ENCODE measurements at places on chromosomes 2 and 18.

DNA sequence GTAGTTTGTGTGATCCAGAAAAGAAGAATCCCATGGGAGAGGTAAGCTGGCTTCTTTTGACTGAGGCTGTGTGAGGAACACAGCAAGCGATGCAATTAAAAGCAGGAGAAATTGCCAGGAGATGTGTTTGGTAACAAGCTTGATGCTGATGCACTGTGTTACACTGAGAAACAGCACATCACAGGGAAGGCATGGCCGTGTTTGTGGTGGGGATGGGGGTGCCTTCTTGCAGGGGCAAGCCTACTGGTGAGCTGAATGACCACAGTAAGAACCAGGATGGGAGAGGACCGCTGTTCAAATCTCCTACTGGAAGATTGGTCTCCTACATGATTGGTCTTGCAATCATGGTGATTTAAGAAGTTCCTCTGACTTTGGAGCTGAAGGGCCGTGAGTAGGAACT is 477.7 kb upstream of the HS6ST1 start:
- no peak for DNase-seq

GRCh38 chr2:203500951-203501350 is 34.1 kb downstream of the RAPH1 start:
- no peak for DNase-seq

DNA sequence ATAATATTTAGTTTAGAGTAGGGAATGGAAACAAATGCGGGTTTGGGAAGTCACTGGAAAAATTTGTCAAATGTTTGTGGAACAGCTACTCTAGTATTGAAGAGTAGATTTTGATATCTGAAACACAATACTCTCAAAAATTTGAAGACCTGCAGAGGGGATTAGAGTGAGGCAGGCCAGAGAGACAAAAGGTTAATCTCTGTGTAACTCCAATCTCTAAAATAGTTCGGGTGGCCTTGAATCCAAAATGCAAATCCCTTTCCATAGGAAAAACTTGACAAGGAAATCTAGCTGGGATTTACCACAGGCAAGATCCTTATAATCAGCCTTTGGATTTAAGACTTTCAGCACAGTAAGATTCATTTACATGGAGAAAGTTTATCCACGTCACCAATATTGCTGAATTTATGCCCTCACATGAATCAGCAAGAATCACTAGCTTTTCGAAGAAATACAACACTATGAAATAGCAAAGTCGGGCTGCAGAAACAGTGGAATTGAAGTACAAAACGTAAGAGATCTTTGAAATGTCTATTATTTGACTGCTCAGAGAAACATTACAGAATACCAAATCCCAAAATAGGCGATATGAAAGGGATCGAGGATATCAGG is 423.7 kb upstream of the ZNF804A start:
- no peak for DNase-seq

GRCh38 chr18:68705119-68705518 is 9.8 kb downstream of the TMX3 start:
- DNase-seq: no peak

DNA sequence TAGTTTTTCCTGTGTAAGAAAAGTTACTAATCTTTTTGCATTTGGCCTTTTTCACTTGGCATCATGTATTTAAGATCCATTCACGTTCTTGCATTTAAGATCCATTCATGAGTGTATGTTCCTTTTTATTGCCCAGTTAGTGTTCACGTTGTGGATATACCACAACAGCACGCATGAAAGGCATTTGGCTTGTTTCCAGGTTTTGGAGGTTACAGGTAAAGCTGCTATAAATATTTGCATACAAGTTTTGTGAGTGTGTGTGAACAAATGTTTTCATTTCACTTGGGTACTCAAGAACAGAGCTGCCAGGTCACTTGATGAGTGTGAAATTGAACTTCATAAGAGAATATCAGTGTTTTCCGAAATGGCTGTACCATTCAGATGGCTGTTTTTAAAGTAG is 121.2 kb downstream of the CCBE1 start:
- DNase-seq: no peak

DNA sequence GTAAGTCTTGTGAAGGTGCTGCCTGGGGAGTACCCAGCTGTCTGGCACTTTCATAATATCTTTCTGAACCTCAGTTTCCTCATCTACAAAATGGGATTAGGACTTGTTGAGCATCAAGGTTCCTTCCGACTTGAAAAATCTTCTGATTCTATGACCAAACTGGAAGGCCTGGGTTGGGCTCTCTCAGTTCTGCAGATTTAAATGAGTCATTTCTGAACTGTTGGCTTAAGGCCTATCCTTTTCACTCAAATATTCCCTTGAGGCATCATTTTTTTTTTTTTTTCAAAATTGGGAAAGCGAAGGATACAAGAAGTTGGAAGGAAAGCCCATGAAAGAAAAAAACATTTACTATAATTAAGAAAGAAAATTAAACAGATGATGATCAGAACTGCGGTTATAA is 40.8 kb upstream of the CYP1B1 start:
- no peak for DNase-seq

DNA sequence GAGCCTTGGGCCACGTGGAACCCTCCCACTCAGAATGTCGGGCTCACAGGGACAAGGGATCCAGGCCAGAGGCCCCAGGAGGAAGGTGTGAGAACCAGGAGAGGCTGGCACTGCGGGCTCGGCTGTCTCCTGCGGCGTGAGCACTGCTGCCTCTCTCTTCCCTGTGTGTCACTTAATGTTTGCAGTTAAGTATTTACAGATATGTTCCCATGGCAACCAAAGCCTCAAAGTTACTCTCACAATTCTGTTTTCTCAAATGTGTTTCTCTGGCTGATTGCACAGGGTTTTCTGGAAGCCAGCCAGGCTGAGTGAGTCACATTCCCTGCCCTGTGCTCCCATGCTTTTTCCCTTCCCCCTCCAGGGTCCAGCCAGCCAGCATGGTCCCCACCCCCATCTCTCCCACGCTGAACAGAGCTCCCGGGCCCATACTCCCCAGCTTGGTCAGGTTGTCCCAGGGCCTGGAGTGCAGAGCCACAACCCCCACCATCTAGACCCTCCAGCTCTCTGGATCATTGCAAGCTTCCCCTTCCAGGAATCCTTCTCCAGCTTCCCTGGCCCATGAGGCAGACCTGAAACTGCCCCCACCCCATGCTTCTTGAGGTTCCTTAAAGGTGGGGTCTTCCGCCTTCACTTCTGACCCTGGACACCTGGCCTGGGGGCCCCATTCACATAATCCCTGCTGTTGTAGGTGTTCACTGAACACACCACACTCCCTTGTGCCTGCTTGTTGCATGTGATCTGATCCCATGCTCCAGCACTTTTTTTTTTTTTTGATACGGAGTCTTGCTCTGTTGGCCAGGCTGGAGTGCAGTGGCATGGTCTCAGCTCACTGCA is 265.9 kb downstream of the CELF4 start:
- DNase-seq: no peak

DNA sequence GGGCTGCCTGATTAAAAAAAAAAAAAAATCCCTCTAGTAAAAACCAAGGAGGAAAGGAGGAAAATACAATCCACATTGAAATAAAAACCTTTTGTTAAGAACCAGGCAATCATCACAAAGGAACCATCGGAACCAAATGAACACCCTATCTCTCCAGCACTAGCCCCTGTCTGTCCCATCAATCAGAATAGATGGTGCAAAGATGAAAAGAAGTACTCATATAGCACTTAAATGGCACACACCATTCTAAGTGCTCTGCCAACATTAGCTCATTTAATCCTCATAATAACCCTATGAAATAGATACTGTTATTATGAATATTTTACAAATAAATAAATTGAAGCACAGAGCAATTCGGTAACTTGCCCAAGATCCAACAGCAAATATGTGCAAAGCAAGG is 38.5 kb downstream of the LRP2 start:
- DNase-seq: no peak

DNA sequence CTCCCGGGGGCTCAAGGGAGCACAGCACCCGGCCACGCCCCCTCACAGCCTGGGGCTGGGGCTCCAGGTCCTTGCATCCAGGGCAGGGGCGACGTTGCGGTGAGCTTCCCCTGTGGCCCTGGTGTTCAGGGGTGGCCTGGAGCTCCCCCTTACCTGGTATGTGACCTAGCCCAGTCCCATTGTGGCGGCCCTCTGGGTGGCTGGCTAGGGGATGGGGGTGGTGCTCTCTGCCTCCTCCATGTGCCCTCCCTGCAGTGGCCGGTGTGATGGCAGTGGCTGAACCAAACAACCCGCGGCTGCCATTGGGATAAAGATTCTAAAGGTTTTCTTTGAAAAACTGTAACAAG is 288.3 kb downstream of the RDH14 start:
- no peak for DNase-seq

DNA sequence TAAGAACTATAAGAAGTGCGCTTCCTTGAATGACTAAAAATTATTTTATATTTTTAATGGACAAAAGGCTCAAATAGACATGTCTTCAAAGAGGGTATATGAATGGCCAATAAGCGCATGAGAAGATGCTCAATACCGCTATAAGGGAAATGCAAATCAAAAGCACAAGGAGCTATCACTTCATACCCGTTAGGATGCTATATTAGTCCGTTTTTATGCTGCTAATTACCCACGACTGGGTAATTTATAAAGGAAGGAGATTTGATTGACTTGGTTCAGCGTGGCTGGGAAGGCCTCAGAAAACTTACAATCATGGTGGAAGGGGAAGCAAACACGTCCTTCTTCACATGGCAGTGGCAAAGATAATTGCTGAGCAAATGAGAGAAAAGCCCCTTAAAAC is 20.5 kb upstream of the PPP4R1 start:
- no peak for DNase-seq

DNA sequence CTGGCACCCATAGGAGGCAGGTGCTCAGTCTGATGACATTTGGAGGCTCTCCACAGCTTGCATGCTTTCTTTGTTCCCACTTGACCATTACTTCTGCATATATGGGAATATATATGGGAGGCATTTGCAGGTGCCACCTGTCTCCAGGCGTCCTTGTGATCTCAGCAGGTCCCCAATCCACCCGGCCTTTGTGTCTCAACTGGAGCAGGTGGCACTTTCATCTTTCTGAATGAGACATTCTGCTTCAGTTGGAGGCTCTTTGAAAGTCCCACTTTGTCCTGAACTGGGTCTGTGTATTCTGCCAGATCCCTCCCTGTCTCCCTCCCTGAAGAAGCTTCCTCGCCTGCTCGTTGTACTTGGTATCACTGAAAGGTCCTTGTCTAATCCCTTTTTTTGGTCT is 318.1 kb upstream of the EPAS1 start:
- no peak for DNase-seq

DNA sequence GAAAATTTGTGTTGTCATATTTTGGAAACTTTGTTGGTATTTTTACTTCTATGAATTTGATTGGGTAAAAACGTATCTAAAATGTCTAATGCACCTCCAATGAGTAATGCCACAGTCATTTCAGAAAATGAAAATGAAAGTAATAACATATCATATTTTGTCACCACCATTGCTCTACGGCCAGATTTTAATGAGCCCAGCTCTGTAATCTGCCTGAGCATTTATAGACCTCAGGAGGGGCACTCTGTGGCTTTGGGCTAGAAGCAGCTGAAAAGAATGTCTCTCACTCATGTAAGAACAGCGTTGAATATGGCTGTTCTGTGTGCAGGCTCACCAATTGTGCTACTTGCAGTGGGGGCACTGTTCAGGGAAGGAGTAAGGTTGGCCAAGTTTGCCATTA is 32.7 kb upstream of the ABCA12 start:
- DNase-seq: no peak

GRCh38 chr2:174697255-174697654 is 67.0 kb downstream of the CHRNA1 start:
- peak; percentile 76 for DNase-seq

- no peak for DNase-seq
Measured at GRCh38 chr2:99644419-99644787, 154.6 kb upstream of the REV1 start.

- DNase-seq: no peak
Measured at GRCh38 chr2:9091811-9092210, 88.3 kb upstream of the MBOAT2 start.

- no peak for DNase-seq
Measured at GRCh38 chr18:75844146-75844545, 416.6 kb upstream of the SMIM21 start.

DNA sequence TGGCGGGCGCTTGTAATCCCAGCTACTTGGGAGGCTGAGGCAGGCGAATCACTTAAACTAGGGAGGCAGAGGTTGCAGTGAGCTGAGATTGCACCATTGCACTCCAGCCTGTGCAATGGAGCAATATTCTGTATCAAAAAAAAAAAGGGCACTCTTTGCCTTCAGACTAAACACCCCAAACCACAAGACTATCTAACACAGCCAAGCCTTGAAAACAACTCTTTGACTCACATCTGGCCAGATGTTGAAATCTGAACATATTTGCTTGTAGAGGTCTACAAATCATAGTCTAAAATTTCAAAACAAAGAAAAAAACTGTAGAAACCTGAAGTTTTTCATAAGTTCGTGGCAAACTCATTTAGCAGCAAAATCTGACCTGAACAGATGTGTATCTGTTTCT is 94.9 kb downstream of the FAM161A start:
- no peak for DNase-seq

DNA sequence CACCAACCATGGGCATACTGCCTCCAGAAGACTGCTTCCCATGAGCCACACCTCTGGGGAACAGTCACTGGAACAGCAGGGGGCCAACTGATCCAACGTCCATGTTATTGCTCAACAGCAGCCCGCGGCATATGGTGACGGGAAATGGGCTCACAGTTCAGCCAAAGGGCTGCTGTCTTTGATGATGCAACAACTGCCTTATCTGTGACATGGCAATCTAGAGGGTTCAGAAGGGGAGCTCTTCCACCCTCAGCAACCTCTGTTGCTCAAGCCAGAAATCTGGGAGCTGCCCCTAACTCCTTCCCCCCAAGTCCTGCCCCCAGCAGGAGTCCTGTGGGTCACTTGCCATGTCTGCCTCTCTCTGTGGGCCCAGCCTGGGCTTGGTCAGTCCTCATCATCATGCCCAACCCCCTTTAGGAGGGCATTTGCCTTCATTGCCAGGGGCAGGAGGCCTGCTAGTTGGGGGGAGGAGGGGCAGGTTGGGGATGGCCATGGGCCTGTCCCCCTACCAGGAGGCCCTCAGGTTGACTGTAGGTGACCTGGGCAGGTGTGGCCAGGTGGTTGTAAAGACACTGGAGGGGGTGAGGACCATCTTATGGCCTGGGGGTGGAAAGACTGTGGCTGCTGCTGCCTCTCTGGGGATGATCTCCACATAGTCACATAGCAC is 212.9 kb downstream of the CYP26B1 start:
- DNase-seq: no peak

DNA sequence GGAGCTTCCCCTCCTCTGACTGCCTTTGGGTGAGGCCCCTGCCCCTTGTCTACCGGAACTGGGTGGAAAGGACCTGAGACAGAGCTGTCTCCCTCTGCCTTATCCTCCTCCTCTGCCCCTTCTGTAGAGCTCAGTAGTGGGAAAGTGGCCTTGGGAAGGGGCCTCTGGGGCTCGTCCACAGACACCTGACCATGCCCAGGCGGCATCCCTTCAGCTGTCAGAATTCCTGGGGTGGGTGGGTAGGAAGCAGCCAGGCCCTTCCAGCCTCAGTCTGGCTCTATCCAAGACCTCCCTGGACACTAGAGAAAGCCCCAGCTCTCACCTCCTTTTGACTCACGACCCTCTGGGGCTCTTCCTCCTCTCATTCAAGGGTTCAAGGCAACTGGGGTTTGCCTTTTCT is 35.6 kb downstream of the B3GNT2 start:
- DNase-seq: no peak

- DNase-seq: no peak
Measured at GRCh38 chr18:39969803-39970494, 1985.1 kb upstream of the PIK3C3 start.
